ENCODE measurements at places on chromosomes 11 and 22.

GRCh38 chr22:44623771-44624510 is 78.1 kb upstream of the PRR5 start:
- no peak for DNase-seq

DNA sequence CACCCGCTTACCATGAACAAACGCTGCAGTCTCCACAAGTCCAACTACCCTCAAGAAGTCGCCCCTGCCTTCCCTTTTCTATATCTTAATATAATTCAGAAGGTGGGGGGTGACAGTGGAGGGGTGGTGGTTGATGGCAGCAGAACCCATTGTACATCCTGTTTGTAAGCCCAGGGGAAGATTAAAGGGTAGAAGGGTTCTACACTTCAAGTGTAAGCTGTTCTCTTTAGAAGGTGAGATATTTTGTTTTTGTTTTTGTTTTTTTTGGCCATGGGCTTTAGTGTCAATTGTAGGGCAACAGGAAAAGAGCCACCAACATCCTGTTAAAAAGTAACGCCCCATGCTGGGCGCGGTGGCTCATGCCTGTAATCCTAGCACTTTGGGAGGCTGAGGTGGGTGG is 34.9 kb upstream of the RRAS2 start:
- no peak for DNase-seq

DNA sequence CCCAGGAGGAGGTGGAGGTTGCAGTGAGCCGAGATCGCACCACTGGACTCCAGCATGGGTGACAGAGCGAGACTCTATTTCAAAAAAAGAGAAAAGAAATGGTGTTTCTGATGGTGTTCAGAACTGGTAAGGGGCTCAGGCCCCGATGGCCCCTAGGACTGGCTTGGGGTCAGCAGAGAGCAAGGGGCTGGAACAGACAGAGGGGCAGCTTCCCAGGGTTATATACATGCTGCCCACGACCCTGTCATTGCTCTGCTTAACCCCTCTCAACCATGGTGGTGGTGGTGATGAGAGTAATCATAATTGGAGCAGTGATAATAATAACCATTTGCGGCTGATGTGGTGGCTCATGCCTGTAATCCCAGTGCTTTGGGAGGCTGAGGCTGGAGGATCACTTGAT is 79.4 kb downstream of the CEP164 start:
- DNase-seq = no peak

DNA sequence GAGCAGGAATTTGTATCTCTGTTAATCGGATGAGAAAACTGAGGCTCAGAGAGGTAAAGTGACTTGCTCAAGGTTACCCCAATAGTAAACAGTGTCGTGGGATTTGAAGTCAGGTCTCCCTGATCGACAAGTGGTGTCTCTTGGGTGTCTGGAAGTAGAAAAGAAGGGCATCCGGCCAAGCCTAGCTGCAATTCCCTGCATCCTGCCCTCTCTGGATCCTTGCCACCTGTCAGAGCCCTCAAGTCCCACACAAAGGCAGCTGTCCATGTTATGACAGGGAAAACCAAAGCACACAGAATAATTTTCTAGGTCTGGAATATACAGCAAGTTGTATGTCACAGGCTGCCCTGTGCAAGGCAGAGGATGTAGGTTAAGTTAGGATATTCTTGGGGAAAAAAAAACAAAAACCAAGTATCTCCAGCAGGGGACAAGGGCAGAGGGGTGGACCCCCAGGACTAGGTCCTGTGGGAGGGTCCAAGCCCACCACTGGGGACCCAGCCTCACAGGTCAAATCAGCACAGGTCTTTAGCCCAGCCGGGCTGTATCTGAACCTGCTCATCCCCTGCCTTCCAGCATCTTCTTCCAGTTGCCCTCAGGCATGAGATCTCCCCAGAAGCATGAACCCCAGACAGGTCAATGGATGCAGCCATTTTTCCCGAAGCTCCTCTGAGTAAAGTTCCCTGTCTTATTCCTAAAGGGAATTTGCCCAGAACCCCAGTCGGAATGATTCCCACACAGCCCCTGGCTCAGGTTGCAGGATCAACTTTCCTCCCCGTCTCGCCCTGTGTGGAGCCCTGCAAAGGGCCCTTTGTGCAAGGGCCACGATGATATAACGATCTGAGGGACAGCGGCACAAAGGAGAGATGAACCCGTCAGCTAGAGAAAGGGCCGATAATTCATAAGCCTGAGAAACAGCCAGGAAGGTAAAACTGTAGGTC is 15.0 kb downstream of the USH1C start:
- DNase-seq = no peak

DNA sequence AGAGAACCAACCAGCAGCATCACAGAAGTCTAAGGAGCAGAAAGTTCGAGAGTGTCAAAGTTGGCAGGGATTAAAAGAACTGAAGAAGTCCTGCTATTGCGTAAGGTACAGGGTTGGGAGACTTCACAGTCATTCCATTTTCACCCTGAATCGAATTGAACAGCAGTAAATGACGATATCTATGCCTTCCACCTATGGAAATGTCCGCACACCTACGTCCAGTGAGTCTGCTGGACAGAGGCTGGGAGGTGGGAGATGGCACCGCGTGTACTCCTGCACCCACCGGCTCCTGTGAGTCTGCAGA is 116.7 kb downstream of the MICAL3 start:
- DNase-seq = no peak
